T-helper 17 cell (primary cell): ENCODE measurements at places on chromosomes 16 and 17.

GRCh38 chr16:81933361-81933760 lies 77.9 kb downstream of the SDR42E1 start:
- DNase-seq: no peak

GRCh38 chr16:75311383-75311938 lies 60.0 kb upstream of the BCAR1 start:
- DNase-seq: no peak

- no peak for DNase-seq
Observed at GRCh38 chr17:11986942-11987329, 10.3 kb downstream of the ZNF18 start.

- DNase-seq: no peak
Observed at GRCh38 chr17:14827396-14827919, 437.7 kb downstream of the PMP22 start.

DNA sequence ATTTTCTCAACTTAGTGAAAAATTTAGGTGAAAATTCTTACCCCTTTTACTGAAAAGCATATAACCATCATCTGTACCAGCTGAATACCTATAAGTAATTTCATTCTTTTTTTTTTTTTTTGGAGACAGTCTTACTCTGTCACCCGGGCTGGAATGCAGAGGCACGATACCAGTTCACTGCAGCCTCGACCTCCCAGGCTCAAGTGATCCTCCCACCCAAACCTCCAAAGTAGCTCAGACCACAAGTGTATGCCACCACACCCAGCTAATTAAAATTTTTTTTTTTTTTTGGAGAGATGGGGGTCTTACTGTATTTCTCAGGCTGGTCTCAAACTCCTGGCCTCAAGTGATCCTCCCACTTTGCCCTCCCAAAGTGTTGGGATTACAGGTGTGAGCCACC lies 33.8 kb downstream of the TUBD1 start:
- no peak for DNase-seq

DNA sequence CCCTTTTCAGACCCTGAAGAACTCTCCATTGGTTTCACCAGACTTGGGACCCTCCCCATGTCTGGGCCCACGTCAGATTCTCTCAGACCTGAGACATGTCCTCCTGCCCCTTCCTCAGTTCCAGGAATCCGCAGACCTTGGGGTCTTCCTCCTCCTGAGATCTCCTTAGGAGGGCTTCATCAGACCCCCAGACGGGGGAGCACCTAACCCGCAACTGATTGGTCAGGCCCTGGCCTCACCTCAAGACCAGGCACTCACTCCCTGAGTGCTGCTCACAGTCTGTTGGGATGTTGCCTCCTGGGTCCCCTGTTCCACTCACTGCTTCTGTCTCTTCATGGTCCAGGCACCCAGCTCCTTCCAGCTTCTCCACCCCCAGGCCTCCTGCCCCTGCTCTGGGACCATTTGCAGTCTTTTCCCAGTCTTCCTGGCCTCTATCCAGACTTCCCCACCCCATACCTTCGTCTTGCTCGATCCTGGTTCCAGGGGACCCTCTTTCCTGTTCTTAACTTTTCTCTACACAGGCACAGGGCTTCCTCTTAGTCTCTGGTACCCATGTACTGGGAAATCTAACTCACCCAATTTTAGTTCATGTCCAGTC lies 1.2 kb downstream of the GID4 start:
- DNase-seq: no peak

GRCh38 chr17:27873746-27874145 lies 19.4 kb downstream of the LYRM9 start:
- DNase-seq: no peak

- DNase-seq: no peak
Observed at GRCh38 chr16:25228372-25228771, 11.6 kb downstream of the AQP8 start.

DNA sequence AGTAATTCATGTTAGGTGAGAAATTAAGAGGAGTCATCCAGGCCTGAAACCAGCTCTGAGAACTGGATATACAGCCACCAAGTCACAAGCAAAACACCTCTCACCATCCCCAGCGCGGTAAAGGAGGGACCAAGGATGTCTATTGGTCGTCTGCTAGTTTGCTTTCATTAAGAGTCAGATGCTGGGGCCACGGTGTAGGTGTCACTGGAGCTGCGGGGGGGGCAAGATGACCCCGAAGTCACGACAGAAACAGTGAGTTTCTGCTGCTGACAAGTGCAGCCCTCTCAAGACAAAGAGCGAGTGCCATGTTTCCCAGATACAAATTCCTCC lies 790 bp downstream of the NCBP3 start:
- no peak for DNase-seq

- no peak for DNase-seq
Observed at GRCh38 chr17:49157784-49158183, 25.2 kb downstream of the B4GALNT2 start.

GRCh38 chr17:4487296-4487695 lies 11.4 kb upstream of the SPNS2 start:
- no peak for DNase-seq

DNA sequence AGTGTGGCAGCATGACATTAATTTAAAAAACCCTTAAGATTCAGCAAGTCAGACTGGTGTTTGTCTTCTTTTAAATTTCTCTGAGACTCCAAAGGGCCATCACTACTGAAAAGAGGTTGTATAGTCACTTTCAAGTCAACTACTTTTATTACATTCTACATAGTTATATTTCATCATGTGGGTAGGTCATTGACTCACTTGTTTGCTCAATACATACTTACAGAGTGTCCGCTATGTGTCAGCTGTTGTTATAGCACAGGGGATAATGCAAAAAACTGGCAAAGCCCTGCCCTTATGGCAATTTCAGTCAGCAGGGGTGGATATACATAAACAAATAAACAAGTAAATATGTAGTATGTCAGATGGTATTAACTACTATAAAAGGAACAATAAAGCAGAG lies 2.5 kb upstream of the MYH4 start:
- DNase-seq: no peak

- no peak for DNase-seq
Observed at GRCh38 chr17:77768248-77768852, 190.2 kb upstream of the TNRC6C start.

GRCh38 chr16:2002406-2003230 lies 7.0 kb downstream of the ZNF598 start:
- no peak for DNase-seq

DNA sequence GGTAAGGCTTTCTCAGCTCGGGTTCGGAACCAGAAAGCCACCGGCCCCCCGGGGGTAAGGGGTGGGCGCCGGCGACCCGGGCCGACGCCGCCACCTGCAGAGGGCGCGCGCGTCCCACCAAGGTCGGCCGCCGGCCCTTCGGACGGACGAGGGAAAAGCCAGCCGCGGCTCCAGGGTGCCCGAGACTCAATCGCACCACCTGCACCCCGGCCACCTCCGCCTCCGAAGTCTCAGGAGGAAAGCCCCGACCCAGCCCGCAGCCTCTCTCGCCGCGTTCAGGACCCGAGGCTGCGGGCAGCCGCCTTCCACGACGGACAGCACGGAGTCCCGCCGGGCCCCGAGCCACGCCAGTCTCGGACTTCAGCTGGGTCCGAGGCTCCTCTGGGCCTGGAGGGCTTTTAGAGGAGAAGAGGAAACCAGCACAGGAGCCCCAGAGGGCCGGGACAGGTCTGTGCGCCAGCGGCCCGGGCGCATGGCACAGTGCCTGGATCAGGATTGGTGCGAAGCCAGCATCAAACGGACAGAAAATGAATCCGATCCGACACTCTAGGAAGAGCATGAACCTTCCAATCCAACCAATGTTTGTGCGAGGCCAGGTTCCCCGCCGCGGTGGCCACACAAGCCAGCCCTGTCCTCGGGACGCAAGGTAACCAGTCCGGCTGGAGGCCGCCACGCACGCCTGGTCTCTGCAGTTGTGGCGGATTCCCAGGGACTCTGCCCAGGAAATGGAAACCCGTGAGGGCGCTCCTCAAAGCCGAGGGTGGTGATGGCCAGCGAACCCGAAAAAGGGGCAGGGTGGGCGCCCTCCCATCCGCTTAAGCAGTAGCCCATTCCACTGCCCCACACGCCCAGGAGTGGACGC lies 6.7 kb downstream of the CBX8 start:
- DNase-seq: no peak

DNA sequence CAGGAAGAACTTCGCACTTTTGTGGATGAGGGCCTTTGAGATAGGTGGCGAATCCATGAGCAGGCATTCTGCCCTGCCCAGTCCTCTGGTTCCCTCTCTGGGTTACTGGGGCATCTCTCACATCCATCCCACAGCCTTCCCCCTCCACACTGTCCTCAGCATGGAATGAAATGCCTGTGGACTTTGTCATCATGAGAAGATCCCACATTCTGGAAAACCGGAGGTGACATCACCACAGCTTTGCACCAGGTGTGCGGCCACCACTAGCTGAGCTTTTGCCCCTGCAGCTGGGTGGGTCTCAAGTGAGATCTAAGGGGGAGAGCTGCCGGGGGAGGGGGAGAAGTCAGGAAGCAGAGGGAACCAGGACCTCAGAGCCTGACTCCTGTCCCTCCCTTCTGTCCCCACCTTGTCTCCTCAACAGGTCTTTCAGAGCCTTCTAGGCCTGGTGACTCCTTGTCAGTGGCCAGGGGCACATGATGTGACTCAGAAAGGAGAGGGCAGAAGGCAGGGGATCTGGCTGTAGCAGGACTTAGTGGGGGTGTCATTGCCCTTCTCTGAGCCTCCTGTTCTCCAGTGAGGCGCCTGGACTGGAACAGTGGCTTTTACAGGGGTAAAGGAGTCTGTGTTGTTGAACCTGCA lies 40.0 kb upstream of the DLX4 start:
- DNase-seq: no peak

DNA sequence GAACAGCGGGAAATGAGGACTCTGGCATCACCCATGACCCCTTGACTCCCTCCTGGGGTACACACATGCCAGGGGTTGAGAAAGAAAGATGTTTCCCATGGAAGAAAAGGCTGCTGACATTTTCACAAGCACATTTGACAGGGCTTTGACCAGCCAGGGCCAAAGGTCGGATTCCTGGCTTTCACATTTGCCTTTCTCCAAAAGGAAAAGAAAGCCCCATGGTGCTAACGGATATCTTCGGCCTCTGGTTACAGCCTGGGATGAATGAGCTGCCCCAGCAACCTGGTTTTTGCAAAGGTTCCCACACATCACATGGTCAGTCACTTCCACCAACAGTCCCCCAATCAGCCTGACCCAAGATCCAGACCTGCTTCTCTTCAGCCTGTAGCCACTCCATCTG lies 478.2 kb upstream of the CDH11 start:
- no peak for DNase-seq

GRCh38 chr16:46748775-46749705 lies 896 bp upstream of the MYLK3 start:
- no peak for DNase-seq

GRCh38 chr17:50165867-50166517 lies at the start of gene SGCA:
SGCA (plus strand) TSS chr17:50166005; CDS start chr17:50166041, 36 bp downstream.
- DNase-seq: no peak

DNA sequence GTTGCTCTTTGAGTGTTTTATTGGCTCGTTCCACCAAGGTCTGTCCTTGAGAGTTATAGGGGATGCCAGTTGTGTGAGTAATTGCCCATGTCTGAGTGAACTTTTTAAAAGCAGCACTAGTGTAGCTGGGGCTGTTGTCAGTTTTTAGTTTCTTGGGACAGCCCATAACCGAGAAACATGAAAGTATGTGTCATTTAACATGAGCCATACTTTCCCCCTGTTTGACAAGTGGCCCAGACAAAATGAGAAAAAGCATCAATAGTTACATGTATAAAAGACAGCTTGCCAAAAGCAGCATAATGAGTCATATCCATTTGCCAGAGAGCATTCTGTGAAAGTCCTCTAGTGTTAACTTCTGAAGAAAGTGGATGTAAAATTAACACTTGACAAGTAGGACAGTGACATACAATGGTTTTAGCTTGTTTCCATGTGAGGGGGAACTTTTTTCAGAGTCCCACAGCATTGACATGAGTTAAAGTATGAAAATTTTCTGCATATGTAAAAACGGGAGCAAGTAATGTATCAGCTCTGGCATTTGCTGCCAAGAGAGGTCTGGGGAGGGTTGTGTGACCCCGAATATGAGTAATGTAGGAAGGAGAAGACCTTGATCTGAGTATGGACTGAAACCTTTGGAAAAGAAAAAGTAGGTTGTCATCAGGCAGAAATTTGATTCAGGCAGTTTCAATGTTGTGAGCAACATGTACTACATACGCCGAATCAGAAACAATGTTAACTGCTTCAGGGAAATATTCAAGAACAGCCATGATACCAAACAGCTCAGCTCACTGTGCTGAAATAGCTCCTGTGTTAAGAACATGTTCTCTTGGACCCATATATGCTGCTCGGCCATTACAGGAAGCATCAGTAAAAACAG lies 56.8 kb upstream of the ARL4D start:
- no peak for DNase-seq

DNA sequence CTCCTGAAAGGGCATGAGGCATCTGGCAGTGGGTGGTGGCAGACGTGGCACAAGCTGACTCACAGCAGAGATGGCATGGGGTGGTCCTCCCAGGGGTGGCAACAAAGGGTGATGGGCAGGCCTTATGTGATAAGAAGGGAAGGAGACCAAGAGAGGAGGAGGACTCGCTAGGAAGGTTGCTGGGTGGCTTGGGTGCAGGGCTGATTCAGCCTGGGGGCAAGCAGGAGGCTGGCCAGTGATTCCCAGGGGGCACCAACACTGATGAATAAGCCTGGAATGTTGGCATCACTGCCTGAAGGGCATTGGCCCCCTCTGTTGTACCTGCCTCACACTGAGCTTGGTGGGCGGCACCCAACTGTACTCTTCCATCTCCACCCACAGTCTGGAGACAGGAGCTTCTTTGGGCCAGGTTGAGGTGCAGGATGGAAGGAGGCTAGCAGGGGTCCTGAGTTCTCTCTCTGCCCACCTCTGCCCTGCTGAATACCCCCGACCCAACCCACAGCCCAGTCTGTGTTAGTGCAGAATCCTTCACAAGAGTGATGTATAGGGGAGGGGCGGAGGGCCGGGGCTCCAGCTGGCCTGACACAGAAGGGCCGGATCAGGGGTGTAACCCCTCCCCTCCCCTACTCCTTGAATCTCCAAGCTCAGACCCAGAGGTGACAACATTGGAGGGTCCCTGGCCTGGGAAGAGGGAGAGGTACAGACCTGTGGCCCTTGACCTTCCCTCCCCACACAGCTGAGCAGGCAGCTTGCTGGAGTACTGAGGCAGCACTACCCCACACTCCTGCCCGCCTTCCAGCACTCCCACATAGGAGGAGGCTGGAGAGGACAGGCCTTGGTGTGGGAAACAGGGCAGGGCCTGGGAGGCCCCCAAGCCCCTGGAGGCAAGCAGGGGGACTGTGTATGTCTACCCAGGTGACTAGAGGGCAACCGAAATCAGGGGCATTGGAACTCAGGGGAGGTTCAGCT lies 2.6 kb downstream of the STAC2 start:
- no peak for DNase-seq

GRCh38 chr16:23833960-23834685 lies 1.7 kb upstream of the PRKCB start:
- DNase-seq: no peak

- DNase-seq: no peak
Observed at GRCh38 chr16:57889522-57889921, 81.4 kb downstream of the CNGB1 start.

- no peak for DNase-seq
Observed at GRCh38 chr17:28972437-28972836, 21.1 kb upstream of the PHF12 start.

GRCh38 chr16:81599034-81599744 lies 154.6 kb downstream of the CMIP start:
- no peak for DNase-seq
